Fibroblast of skin of back (primary cell): ENCODE measurements at places on chromosomes 12 and 14.

GRCh38 chr14:50786751-50787464 lies 44.1 kb downstream of the NIN start:
- DNase-seq, result no peak

GRCh38 chr12:115437061-115437567 lies 753.1 kb upstream of the TBX3 start:
- DNase-seq, result no peak

GRCh38 chr14:38056270-38056669 lies 151.4 kb upstream of the SSTR1 start:
- DNase-seq, result peak; percentile 2

DNA sequence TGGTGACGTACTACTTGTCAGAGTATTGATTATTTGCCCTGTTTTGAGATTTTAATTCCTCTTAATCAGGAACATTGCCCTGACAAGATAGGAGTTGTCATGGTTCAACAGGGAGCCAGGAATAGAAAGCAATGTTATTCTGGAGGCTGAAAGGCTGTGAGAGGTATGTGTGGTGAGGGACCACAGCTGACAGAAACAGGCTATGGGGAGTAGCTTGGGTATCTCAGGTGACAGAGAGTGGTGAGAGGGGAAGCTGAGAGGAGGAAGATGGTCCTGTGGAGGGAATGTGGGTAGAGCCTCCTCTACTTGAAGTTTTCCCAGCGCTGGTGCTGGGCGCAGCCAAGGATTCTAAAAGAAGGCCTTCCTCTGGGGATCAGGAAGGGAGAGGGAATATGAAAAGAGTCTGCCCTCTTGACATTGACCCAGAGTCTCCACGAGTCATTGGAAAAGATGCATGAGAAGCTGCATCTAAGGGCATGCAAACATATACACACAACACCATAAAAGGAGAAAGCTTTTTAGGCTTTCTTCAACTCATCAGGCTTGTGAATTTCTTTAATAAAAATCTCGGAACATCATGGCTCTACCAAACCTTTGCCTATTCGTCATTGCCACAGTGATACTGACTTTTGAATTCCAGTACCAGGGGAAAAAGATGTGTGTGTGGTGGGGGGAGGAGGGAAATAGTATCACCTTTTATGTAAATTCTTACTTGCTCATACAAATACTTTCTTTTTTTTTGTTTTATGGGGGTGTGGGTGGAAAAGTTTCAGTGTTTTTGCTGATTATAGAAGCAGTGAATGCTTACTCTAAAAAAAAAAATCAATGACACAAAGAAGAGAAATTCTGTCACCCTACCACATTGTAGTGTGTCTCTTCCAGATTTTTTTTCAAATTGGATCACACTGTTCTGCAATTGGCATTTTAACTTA lies 39.9 kb upstream of the DHRS7 start:
- DNase-seq, result no peak

DNA sequence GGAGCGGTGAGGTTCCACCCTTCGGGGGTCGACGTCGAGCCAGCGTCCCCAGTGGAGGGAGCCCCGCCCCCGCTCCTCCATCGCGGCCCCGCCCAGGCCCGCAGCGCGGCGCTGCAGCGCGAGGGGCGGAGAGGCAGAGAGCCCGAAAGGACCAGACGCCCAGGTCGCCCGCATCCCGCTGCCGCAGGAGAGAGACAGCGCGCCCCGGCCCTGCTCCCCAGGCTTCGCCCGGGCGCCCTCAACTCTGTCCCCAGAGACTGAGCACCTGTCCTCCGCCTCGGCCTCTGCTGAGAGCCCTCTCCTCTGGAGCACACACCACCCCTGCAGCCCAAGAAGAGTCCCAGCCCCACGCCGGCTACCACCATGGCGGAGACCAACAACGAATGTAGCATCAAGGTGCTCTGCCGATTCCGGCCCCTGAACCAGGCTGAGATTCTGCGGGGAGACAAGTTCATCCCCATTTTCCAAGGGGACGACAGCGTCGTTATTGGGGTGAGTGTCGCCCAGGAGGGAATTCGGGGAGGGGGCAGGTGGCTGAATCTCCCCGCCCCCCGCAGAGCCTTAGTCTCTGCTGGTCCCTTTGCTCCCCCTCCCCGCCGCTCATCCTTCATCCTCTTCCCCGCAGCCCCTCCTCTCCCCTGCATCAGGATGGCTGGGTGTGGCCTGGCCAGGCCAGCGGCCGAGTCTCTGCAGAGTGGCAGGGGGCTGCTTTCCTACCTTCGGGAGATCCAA lies at the start of gene KIF5A:
Gene KIF5A, plus strand, starts transcription at position 136 of the 732 bp plus-strand sequence. Its CDS starts 228 bp downstream, at position 364.
- no peak for DNase-seq

DNA sequence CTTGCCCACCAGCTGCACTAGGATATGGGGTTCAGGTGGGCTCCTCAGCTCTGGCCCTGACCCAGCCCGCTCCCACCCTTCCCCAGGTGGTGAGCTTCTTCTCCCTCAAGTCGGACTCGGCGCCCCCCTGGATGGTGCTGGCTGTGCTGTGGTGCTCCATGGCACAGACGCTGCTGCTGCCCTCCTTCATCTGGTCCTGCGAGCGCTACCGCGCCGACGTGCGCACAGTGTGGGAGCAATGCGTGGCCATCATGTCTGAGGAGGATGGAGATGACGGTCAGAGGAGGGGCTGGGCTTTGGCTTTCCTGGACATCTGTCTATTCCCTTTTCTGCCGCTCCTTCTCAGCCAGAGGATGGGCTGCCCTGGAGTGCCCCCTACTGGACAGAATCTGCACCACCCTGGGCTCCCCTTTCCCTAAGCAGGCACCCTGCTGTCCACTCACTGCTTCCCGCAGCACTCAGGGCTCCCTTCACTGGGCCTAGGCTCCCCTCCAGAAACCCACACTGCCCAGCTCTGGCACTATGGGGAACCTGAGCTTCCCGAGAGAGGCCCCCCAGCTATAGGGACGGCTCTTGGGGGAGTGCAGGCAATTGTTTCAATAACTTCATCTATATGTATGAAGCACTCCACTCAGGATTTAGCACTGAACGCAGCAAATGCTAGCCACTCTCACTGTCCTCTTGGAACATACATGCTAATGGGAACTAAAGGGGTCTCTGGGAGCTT lies 2.6 kb upstream of the P3H3 start:
- DNase-seq, result peak; percentile 82

DNA sequence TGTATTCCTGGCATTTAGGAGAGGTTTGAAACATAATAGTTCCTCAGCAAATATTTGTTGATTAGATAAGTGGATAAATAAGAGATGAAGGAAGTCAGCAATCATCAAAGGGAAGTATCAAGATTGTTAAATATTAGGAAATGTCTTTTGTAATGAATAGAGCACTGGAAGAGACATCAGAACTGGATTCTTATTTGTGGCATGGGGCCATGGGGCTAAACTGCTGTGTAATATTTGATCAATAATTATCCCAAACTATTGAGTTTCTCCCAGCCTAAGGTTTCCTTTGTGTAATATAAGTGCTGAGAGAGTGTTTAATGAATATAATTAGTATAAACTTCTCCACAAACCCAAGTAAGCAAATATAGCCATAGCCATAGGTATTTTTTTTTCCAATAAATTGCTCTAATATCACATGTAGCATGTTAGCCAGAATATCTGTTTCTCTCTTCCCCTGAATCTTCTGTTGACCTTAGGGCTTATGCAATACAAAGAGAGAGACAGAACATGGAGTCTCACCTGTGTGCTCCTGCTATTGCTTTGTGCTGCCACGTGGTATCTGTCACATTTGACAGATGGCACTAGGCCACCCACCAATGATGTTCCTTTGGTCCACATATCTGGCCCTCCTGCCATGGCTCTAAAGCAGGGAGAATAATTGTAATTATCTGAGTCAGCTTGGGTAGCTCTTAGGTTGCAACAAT lies 658.7 kb downstream of the SOX5 start:
- no peak for DNase-seq

DNA sequence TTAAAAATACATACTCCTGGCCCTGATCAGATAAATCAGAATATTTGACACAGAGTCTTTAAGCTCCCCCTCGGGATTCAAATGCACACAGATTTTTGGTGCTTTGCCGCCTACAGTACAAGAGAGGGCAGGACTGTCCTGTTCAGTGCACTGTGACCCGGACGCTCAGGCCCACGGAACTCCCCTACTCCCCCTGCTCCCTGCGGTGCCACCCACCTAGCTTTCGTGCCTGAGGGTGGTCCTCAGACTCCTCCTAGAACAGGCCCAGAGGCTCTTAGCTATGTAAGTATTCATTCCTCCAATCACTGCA lies 13.7 kb upstream of the SERPINA3 start:
- DNase-seq, result no peak

GRCh38 chr12:27243006-27243405 lies 1.1 kb upstream of the STK38L start:
- no peak for DNase-seq

GRCh38 chr12:120213758-120214157 lies 12.8 kb upstream of the RPLP0 start:
- DNase-seq, result no peak

DNA sequence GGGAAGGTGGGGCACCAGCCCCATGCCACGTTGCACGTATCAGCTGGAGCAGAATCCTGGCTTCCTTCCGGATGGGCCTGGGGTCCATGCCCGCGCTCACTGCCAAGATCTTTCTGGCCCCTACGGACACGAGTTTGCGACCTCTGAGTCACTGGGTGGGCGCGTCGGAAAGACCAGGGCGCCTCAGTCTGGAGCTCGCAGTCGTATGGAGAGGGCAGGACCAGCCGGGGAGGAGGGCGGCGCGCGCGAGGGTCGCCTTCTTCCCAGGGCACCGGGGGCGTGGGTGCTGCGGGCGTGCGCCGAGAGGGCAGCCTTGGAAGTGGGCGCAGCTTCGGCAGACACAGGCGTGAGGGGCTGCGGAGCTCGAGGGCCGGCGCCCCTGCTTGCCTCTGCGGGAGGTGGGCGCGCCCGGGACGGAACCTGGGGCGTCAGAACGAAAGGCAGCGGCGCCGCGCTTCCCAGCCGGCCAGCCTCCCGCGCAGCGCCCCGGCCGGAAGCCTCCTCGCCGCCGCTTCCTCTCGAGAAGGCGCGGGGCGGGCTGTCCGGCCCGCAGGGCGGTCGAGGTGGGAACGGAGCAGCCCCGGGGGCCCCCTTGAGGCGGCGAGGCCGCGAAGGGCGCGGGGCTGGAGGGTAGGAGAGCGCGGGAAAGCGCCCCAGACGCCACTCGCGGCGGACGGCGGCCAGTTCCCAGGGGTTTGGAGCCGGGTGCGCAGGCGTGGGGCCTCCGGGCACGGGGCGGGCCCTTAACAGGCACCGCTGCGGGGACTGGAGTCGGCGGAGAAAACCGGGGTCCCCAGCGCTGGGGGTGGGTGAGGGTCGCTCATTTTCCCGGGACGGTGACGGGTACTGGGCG lies at the start of gene ARL6IP4:
Gene ARL6IP4, plus strand, starts transcription at position 499 of the 853 bp plus-strand sequence. CDS start 459 bp downstream, outside the sequence.
- DNase-seq, result peak; percentile 75

DNA sequence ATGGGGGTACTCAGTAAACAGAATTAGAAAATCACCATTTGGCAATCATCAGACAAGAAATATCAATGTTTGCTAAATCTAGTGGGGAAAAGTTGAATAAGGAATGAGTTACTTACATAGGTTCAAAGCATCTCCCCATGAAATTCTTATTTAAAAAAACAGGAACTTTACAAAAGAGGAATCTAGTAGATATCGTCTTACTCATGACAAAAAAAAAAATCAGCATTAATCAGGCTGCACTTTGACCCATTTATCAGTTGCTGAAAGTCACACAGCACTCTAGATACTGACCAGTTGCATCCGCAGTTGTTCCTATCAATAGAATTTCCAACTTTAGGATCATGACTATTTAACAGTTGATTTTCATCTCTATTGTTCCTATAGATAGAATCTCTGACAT lies 5.8 kb upstream of the DICER1 start:
- DNase-seq, result no peak

- DNase-seq, result peak; percentile 64
These were observed 21.3 kb downstream of the CRADD start for GRCh38 chr12:93698307-93699092.

- DNase-seq, result no peak
These were observed 39.1 kb upstream of the NUDT4 start for GRCh38 chr12:93338598-93338997.

- peak; percentile 65 for DNase-seq
These were observed 200.7 kb upstream of the FOXN3 start for GRCh38 chr14:89617481-89618329.

- DNase-seq, result no peak
These were observed 27.8 kb upstream of the BMAL2 start for GRCh38 chr12:27304856-27305255.

DNA sequence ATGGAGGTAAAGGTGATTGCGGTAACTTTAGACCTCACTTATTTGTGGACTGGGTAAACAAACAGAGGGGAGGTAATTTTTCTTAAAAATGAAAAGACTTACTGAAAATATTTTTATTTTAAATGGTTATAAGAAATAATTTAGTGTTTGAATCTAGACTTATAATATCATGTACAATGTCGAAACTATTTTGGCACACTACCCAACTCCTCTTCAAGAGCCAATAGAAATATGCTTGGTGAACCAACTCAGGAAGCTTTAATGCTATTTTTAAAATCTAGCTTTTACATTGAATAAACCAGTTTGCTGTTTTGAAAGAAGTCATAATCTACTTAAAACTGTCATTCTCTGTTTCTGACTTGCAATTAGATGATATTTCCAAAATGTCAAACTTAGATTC lies 175.8 kb upstream of the NPAS3 start:
- peak; percentile 72 for DNase-seq

- DNase-seq, result no peak
These were observed 10.8 kb downstream of the A2M start for GRCh38 chr12:9104767-9105423.

GRCh38 chr12:112839386-112839972 lies 47.9 kb downstream of the RPH3A start:
- DNase-seq, result peak; percentile 95

- DNase-seq, result no peak
These were observed 70.2 kb downstream of the STXBP6 start for GRCh38 chr14:24979725-24980239.

GRCh38 chr12:63845726-63846125 lies 1.2 kb downstream of the SRGAP1 start:
- DNase-seq, result peak; percentile 30

- DNase-seq, result no peak
These were observed 319.2 kb downstream of the PDZRN4 start for GRCh38 chr12:41507286-41507685.

DNA sequence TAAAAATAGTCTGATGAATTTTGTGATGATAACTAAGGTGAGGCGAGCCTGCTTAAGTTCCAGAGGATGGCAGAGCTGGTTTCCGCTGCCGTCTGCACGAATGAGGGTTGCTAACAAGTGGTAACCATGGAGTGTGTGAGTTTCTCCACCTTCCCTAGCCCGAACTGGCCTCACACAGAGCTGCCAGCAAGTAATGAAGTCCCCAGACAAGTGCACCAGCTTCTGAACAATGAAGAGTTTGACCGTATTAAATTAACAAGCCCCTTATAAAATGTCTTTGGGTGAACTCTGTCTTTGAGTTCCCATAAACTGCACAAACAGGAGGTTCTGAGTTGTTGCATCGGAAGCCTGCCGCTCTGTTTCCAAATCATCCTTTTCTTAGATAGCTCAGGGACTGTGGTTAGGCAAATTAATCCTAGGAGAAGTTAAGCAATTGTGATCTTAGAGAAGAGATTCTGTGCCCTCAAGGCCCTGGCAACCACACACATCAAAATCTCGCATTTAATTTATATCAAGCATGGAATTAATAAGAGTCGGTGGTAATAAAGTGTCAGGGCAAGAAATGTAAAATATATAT lies 274.1 kb upstream of the DAAM1 start:
- DNase-seq, result no peak
